Heart left ventricle (tissue), 16 donors: ENCODE measurements at places on chromosomes 4 and X. TPM values are rescaled to one million over a fixed set of nuclear protein-coding genes. Genes with fewer than 3 reads are reported as not detected.

- no peak for DNase-seq
Measured at GRCh38 chr4:169761846-169762245, 4.1 kb upstream of the HPF1 start.

DNA sequence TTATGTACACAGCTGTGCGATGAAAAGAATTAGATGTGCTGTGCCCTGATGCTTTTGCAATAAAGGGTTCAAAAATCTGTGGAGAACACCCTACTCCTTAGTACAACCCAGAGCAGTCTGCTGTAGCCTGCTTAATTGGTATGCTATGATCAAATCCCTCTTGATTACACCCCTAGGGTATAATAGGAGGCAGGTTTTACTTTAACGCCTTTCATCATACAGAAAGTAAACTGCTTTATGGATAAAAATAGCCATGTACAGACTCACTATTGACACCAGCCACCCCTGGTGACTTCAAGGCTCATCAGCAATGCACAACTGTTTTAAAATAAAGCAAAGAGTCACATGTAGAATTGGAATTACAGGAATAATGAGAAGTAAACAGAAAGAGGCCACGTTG lies 315.3 kb downstream of the DMD start:
- no peak for DNase-seq

- no peak for DNase-seq
Measured at GRCh38 chr4:54058171-54058570, 6.2 kb downstream of the CHIC2 start.

GRCh38 chr4:106021737-106022410 lies 126.6 kb downstream of the NPNT start:
- no peak for DNase-seq

PHKA1 gene
- 15.3 TPM for total RNA-seq
